ENCODE measurements at places on chromosomes 4 and X.

DNA sequence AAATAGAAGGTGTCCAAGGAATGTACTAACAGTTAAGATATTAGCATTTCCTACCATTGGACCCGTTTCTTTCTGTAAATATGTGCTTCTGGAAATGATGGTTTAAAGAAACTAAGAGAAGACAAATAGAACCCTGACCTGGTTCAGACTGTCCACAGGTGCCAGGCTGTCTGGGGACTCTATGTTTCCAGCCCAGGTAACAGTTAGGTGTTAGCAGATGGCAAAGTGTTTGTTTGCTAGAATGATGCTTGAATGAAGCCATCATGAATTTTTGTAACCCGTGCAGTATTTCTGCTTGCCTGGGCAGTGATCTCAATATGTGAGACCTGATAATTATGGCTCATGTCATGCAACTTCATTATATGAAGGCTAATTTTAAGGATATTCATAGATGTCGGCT is 87.5 kb downstream of the LRRC66 start:
- no peak for DNase-seq

- DNase-seq = no peak
Observed at GRCh38 chrX:153533091-153533490, 15.6 kb downstream of the ATP2B3 start.

GRCh38 chr4:118589471-118590055 is 95.6 kb upstream of the METTL14 start:
- no peak for DNase-seq

- DNase-seq = no peak
Observed at GRCh38 chr4:143346206-143346605, 9.5 kb downstream of the GAB1 start.

- no peak for DNase-seq
Observed at GRCh38 chrX:126064901-126065541, 101.1 kb downstream of the DCAF12L2 start.

DNA sequence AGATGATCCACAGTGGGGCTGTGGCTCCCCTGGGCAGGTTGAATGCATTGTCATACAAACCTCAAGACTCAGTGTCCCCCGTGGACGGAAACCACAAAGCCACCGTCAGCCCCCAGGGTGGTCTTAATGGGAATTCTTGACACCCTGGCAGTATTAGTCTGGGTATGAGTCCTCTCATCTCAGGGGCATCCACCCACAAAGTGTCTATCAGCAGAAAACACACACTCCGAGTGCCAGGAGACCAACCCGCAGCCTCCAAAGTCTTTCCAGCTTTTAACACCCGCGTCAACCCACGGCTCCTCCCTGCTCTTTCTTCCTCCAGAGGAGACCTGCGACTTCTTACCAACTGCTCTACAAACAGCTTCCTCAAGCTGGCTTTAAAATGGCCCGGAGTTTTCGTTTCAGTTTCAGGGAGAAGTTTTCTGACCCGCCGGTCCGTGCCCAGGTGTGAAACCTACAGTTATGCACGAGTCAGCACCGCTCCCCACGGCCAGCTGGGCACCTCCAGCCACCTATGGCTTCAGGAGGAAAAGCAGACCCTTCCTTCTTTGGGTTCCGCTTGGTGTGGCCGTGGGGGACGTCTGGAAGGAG is 14.4 kb upstream of the ASMTL start:
- no peak for DNase-seq

DNA sequence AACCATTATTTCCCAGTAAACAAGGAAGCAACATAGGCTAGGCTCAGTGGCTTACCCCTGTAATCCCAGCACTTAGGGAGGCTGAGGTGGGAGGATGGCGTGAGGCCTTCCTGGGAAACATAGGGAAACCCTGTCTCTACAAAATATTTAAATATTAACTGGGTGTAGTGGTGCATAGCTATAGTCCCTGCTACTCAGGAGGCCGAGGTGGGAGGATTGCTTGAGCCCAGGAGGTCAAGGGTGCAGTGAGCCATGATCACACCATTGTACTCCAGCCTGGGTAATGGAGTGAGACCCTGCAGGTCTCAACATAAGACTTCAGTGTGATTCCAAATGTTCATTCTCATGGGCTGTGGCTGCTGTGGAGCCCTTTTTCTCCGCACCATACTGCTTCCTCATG is 34.9 kb downstream of the FHDC1 start:
- no peak for DNase-seq

- DNase-seq = no peak
Observed at GRCh38 chrX:115892056-115892708, 278.4 kb upstream of the AGTR2 start.

- peak; percentile 10 for DNase-seq
Observed at GRCh38 chrX:18424482-18425198, 768 bp upstream of the CDKL5 start.

DNA sequence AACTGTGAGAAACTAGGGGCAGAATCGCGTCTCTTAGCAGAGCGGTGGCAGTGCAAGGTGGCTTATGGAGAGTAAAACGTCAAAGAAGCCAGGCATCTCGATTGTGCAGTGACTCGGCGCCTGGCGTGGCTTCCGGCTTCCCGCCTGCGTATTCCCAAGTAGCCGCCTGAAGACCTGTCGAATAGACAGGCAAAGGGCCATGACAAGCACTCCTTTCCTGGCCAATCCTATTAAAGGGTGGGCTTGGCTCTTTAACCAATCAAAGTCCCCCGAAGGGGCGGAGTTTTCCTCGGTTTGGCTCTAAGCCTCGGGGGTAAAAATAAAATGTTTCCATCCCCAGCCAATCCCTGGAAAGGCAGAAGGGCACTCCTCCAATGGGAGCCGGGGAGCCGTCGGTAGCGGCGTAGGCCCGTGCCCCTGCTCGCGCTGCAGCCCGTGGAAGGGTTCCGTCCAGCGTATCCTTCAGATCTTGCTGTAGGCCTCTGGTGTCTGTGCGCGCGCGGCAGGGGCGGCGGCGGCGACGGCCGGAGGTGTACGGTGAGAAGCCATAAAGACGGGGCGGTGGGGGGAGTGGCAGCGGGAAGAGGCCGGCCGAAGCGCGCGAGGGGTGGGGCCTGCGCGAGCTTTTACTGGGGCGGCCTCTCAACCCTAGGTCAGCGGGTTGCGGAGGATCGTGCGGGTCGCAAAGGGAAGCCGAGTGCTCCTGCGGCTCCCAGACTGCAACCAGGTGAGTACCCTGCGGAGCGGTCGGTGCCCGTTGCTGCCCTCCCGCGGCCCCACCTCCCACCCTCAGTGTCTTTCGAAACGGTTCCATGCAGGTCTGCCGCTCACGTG is at the start of gene KANTR:
KANTR (plus strand) TSS at position 395 of the 834 bp plus-strand sequence. CDS start 30,131 bp downstream, outside the sequence.
- DNase-seq = peak; percentile 94

GRCh38 chr4:132333724-132334047 is 815.4 kb upstream of the PCDH10 start:
- DNase-seq = peak; percentile 32

- DNase-seq = no peak
Observed at GRCh38 chr4:173436771-173437265, 37.9 kb upstream of the SCRG1 start.

DNA sequence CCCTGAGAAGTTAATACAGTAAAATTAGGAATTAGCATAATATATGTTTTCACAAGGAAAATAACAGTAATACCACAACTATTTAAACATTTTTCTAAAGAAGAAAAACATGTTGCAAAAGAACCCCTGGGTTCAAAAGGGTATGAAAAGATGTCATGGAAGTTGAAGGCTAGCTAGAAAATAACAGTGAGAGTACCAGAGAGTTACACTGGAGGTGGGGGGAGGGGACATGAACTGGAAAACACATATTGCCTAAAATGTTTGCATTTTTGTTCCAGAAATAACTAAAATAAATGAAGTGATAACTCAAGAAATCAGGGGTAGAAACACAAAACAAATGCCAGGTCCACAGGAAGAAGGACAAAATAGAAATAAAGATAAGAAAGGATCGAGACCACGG is 336.6 kb upstream of the MAD2L1 start:
- no peak for DNase-seq

- no peak for DNase-seq
Observed at GRCh38 chrX:70134116-70134477, 850 bp downstream of the IGBP1 start.

DNA sequence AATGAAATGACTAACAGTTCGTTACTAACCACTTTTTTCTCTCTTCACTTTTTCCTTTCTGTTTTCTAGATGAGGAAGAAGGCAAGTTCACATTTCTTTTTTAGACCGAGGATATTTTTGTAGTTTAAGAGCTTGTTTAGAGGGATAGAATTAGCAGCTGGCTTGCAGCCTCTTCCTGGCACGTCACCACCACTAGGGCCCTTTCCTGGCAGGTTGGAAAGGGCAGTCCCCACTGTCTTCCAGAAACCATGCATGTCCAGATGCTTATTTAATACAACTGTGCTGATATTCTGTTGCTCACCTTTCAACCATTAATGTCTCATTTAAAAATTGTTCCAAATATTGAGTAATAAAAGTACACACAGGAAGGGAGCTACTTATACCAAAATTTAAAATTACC is 209.5 kb upstream of the PACRGL start:
- DNase-seq = no peak

DNA sequence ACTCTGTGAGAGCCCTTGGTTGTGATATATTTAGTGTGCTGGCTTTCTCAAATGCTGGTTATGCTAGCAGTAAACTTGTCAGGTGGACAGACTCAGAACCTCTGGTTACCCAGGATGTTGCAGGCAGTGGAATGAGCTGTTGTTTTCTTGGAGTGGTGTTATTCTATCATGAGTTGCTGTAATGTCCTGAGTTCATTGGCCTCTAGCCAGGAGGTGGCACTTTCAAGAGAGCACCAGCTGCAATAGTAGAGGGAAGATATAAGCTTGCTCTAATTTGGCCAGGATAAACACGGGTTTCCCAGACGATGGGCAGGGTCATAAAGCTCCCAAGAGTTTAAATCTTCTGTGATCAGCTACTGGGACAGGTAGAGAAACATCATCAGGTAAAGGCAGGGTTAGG is 95.0 kb upstream of the UBQLN2 start:
- no peak for DNase-seq

DNA sequence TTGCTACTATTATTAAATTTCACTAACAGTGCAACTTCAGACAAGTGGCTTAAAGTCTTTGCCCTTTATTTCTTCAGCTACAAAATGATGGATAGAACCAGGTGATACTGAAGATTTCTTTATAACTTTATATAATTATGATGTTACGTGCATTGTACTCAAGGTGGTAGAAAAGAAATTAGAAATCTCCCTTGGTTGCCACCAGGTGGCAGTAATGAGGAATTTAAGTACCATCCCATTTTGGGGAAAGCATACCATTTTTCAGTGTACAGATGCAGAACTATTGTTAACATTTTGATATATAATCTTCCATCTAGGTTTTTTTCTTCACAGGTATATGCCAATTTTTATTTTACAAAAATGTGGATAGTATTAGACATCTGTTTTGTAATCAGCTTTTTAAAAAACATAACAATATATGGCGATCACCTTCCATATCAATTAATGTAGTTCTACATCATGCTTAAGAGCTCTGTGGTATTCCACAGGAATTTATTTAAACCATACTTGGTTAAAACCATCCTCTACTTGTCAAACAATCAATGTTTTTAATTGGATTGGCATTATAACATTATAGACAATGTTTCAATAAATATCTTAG is 37.7 kb upstream of the RAB33B start:
- DNase-seq = peak; percentile 14

DNA sequence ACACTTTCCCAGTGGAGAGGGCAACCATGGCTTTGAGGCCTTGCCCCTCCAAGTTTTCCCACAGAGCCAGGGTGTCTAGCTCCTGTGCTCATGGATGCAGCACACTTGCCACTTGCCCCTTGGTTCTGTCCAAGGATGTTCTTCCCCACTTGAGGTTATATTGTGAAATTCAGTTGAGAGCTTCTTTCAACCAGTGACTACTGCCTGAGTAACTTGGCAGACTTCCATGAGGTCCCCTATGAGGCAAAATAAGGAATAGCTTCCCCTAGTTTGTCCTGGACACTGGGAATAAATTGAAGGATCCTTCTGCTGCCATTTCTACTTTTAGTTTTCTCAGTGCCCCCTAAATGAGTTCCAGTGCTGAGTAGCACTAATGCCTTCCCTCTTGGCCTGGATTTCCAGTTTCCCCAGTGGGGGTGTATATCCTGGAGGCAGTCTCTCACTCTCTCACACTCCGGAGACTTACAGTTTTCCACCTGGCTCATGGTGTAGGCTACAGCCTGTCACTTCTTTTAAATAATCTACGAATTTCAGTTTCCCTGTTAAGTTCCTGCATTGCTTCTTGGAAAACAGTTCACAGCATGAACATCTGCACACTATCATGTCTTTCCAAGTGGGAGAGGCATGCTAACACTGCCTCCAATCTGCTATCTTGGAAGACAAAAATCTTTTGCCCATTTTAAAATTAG is 36.4 kb upstream of the ADH4 start:
- peak; percentile 21 for DNase-seq

DNA sequence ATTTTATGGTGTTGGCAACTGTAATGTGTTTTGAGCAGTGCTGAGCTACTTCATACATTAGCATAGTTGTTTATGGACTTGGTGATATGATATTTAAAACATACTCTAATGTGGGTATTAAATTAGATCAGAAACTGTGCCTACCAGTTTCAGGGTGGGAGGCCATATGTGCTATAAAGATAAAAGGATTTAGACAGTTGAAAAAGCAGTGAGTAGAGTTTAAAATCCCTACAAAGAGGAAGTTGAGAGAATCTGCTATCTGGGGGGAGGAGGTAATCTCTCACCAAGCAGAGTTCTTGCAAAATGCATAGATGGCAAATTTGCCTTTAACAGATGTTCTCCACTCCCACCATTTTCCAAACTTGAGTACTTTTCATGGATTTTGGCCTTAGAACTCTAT is 154.5 kb downstream of the SPOCK3 start:
- DNase-seq = no peak

DNA sequence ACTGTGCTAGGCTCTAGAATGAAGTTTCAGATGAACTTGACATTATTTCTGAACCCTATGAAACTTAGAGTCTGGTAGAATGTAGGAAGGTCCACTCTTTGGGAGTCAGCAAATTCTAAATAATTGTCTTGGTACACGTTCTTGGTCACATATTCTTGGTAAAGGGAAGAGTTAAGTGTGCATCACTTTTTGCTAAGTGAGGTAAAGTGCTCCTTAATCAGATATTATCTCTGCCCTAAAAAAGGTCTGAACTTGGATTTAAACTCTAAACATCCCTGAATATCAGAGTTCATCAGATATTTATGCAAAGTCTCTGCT is 7.2 kb downstream of the OCIAD2 start:
- no peak for DNase-seq

Data from A172 (cell line).